ENCODE measurements at places on chromosomes 5 and 9.

- DNase-seq: no peak
Measured at GRCh38 chr9:72930828-72931227, 22.0 kb downstream of the ALDH1A1 start.

DNA sequence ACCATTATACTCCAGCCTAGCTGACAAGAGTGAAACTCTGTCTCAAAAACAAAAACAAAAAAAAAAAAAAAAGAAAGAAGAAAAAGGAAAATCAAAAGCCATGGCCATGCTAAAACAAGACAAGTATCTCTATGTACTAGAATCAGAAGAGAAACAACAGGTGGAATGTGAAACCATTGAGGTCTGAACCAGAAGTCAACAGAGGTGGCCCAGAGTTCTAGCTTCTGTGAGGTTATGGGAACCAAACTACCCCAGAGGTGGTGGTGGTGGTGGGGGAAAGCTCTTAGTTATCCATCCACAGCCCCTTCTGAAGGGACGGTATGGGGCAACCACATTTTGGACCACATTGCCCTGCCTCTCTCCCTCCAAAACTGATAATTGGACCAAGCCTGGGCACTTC, 59.5 kb upstream of the ZNF366 start:
- no peak for DNase-seq

DNA sequence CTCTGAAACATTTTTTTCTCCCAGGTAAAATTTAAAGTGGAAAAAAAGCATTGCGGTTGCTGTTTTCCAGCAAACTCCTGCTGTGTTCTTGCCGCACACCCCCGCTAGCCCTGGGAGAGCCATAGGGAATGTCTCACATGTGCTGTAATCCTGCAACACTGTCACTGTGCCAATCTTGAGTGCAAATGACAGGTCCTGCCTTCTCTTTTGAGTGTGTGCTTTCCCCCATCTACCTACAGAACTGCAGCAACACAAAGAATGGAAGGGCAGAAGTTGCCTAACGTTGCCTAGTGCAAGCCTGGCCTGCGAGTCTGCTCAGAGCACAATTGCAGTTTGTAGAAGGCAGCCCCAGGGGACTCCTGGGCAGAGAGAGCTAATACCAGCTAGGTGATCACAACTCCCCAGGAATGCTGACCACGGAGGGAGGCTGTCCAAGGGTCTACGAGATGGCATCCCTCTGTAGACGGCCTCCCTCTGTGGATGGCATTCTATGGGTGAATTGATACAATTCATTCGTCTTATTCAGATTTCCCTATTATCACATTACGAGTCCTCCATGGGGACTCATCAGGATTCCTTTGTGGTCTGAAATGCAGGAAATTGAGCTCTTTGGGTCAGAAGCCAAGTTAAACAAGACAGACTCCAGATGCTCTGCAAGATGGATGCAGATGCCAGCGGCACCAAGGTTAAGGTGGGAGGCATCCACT, 172.6 kb upstream of the S1PR3 start:
- peak; percentile 78 for DNase-seq

DNA sequence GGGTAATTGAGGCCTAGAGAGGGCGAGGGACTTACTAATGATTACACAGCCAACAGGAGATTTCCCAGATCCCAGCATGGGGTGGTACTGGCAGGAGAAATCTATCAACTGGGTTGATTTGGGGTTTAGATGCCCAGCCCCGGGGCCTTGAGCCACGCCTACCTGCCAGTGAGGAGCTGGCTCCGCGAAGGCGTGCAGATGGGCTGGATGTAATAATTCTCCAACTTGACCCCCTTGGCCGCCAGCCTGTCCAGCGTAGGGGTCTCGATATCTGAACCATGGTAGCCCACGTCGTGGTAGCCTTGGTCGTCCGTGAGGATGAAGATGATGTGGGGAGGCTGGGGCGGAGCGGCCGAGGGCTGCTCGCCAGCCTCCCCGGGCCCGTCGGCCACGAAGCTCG, 804 bp downstream of the ARSI start:
- no peak for DNase-seq

DNA sequence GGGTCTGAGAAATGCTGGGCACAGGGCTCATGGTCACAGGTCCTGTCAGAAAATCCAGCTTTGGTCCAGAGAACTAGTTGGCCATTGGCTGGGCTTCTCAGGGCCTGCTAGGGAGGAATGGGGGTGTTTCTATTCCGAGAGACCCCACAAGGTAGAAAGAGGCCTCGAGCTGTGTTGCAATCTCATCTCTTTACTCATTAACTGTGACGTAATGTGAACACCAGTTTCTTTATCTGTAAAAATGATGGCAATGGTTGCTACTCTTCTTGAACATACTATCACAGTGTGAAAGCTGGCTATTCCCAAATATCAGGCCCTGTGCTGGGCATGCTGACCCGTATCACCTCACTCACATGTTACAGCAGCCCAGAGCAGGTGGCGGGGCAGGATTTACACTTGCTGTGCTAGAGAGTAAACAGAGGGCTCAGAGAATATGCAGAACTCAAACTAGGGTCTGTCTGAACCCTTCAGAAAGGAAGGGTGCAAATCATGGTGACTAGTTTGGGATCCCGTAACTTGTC, 35.7 kb upstream of the SLC25A51 start:
- no peak for DNase-seq

DNA sequence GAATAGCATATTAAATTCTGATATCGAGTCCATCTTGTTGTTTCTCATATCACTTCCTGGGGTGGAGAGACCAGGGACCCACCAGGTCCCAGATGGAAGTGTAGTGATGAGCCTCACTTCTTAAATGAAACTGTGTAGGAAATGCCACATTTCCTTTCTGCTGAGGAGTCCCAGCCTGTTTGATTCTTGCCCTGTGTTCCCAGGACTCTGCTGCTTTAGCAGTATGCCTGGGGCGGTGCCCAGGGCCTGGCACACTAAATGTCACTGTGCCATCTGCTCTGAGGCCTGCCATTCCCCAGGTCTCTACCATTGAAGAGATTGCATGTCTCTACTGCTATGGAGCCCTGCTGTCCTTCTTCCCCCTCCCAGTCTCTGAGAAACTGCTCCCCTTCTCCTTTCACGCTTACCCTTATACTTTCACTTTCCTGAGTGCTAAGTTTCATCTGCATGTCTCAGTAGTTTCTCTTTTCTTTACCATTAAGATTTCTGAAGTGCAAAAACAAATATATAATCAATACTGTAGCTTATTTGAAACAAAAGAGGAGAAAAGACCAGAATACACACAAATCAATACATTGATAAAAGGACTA, 260.4 kb downstream of the GABRB2 start:
- no peak for DNase-seq

GRCh38 chr9:110105107-110105506, 102.9 kb downstream of the C9orf152 start:
- no peak for DNase-seq

DNA sequence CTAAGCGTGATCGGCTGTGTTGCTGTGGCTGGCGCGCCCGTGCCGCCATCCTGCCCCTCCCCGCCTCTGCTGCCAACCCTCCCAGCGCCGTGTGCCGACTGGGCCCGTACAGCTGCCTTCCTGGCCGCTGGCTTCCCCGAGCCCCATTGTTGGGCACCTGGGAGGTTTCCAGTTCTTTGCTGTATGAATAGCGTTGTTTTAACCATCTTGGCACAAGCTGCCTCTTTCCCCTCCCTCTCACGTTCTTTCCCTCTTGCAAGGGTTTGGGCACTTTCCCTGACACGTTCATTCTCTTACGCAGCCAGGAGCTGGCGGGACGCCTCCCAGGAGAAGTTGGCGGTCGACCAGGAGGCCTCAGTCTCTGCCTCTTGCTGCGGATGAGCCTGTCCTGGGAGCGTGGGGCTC, 43.1 kb upstream of the RXRA start:
- no peak for DNase-seq
